Fibroblast of skin of right quadriceps (primary cell): ENCODE measurements at places on chromosomes 2 and 18.

DNA sequence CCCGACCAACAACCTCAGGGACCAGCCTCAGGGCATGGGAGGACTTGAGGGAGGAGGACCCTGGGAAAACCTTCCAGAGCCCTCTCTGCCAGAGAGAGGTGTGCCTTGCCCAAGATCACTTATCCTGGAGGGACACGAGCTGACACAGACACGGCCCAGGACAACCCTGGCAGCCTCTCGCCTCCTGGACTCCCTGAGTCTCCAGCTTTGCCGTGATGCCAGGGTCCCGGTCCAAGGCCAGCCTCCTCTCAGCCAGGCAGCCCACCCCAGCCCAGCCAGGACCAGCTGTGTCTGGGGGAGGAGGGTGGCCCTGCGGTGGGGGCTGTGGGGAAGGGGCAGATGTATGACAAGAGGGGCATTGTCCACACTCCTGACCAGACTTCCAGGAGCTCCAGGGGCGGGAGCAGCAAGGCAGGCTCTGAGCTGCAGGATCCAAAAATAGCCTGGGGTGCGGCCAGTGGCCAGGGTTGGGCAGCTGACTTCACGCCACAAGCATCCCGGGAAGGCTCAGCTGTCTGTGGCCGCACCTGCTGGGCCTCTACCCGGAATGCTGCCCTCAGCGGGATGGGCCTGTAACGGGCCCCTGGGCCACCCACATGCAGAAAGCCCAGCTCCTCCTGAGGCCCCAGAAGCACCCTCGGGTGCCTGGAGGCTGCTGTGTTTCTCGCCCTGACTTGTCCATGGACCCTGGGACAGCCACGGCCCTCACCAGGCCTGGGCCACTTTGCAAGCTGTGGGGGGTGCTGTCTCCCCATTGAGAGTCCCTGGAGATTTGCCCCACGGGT, 65.5 kb upstream of the GPC1 start:
- DNase-seq = peak; percentile 75

GRCh38 chr18:44410740-44411139, 269.9 kb upstream of the SETBP1 start:
- no peak for DNase-seq

GRCh38 chr2:11669454-11670291, at the start of gene NTSR2:
Gene NTSR2, minus strand, starts transcription at chr2:11670195. Its CDS starts 66 bp downstream, at chr2:11670129.
- peak; percentile 52 for DNase-seq

DNA sequence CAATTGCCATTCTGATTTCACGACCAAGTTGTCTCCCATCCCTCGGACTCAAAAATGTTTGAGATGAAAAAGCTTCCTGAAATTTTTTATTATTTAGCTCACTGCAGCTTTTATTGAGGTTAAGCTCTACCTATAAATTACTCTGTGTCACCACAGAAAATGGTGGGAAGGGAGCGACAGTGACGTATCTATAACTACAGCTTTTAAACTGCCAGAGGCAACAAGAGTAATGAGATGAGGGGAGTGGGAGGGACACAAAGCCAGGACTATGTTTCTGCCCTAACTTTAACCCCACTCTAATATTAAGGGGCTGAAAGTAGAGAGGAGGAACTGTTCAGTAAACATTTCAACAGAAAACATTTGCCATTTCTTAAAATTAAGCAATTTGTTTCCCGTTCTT, 37.4 kb downstream of the SMAD2 start:
- DNase-seq = no peak

DNA sequence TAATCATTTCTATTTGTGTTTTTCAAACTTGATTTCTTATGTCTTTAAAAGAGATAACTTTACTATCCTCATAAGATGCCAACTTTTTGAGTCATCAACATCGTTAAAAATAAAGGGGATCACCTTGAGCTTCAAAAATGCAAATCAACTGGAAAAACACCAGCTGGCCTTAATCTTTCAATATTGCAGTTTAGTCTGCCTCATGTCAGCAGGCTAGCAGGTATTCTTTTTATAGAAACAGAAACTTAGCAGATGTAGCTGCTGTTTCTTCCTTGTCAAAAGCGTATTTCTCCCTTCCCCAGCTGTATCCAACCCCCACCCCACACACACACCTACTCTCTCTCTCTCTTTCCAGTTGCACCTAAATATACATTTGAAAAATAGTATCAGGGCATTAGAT, 154.1 kb upstream of the ZNF804A start:
- no peak for DNase-seq

DNA sequence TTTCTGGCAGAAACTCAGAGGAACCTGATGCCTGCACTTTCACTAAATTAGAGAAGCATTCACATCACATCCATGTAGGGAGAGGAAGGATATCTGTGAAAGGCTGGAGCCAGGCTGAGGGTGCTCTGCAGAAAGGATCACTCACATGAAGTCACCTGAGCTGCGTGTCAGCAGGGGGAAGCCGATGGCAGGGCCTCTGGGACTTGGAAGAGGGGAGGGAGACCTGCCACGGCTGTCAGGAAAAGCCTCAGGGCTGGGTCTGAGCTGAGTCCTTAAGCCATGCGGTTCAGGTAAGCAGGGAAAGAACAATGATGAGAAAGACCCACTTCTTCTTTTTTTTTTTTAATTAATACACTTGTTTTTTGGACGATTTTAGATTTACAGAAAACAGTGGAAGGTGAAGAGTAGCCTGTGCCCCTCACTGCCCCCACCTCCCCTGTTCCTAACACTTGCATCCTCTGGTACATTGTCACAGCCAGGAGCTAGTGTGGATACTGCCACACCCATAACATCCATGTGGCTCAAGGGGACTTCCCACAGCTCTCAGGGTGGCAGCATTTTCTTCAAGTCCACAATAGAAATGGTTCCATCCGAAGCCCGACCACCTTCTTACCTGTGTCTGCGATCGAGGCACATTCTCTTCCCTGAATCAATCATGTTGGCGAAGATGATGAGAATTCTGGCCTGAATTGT, 156.5 kb upstream of the TPO start:
- DNase-seq = no peak
